AG04450 (cell line): ENCODE measurements at places on chromosomes 3 and 15. TPM values are rescaled to one million over a fixed set of nuclear protein-coding genes. Genes with fewer than 3 reads are reported as not detected.
A peak's percentile ranks its signal among the peaks of the same experiment; 100 is the strongest.

The PCSK6 gene
- polyA plus RNA-seq = 0.06 TPM in 1 of 2 replicates, not detected in the other

The GRIP2 gene
- not detected in 2 replicates for polyA plus RNA-seq

The SAMD7 gene
- polyA plus RNA-seq = not detected in 2 replicates

The TBC1D2B gene
- polyA plus RNA-seq = 42.0 and 42.5 TPM in 2 replicates

The CSTA gene
- polyA plus RNA-seq = 0.58 and 1.0 TPM in 2 replicates

The TIMP4 gene
- 2.9 and 3.6 TPM in 2 replicates for polyA plus RNA-seq

The RFTN1 gene
- 97.3 and 110 TPM in 2 replicates for polyA plus RNA-seq

- no peak for DNase-seq
Observed at GRCh38 chr15:59991834-59992233, 12.3 kb upstream of the FOXB1 start.

GRCh38 chr3:56864090-56864489 is 62.3 kb upstream of the ARHGEF3 start:
- no peak for DNase-seq

GRCh38 chr3:62712746-62713145 is 162.5 kb downstream of the CADPS start:
- DNase-seq = no peak

- no peak for DNase-seq
Observed at GRCh38 chr3:66385066-66385465, 115.8 kb downstream of the LRIG1 start.

DNA sequence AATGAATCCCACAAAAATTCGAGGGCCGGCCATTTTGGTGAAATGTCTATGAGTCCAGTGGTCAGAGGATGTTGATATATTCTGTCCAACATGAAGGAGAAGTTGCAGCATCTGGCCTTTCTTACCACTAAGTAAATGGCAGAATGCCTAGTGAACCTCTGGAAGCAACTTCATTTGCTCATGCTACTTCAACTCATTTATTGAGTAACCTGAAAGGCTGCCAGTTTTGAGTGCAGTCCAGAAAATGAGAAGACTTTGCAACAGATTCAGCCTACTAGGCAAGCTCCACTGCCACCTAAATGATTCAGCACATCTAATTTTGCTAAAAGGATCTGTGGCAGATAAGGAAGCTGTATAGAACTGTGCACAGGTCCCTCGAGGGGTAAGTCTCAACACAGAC is 265.0 kb downstream of the OPA1 start:
- DNase-seq = peak; percentile 92

GRCh38 chr3:49470714-49471420 is 800 bp downstream of the DAG1 start:
- no peak for DNase-seq

- DNase-seq = no peak
Observed at GRCh38 chr15:98394546-98394945, 253.8 kb upstream of the IGF1R start.

- no peak for DNase-seq
Observed at GRCh38 chr3:66557170-66557569, 56.3 kb upstream of the LRIG1 start.

GRCh38 chr15:45100884-45101625 is 12.9 kb downstream of the DUOX2 start:
- no peak for DNase-seq

DNA sequence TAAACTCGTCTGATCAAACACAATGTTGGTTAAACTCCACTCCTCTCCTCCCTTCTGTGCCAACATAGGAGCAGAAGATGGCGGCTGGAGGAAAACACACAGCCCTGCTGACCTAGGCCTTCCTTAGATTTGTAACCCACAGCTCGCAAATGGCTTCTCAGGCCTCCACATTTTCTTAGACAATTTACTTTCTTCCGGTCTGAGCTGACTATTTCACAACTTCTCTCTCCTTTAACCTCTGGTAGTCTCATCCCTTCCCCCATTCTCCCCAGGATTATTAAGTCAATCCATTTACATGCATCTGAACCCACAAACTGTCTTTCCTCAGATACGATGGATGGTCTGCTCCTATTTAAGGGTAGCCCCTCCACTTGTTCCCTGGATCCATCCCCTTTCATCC is 25.7 kb upstream of the ULK4 start:
- DNase-seq = no peak
